ENCODE measurements at places on chromosomes 6 and 20. TPM values are rescaled to one million over a fixed set of nuclear protein-coding genes. Genes with fewer than 3 reads are reported as not detected.
A peak's percentile ranks its signal among the peaks of the same experiment; 100 is the strongest.

Gene TNFRSF21
- 2.8 TPM for total RNA-seq

Gene LBP
- not detected for total RNA-seq

- no peak overlapping the region for H3K4me3 ChIP-seq
- no peak overlapping the region for H3K27ac ChIP-seq
- no peaks in the 10 kb centered on the region for H3K27me3 ChIP-seq
These were observed 656.8 kb upstream of the CHD6 start for GRCh38 chr20:42274986-42275385.

Gene DACT2
- 0.39 TPM for total RNA-seq

GRCh38 chr6:36682328-36683144 lies 4.0 kb downstream of the CDKN1A start:
- H3K27me3 ChIP-seq: peaks cover 8% of the 10 kb centered on the region
- H3K4me1 ChIP-seq: peaks cover 42% of the 10 kb centered on the region
- DNase-seq: peak; percentile 87
- peaks cover 51% of the 10 kb centered on the region for H3K36me3 ChIP-seq

GRCh38 chr6:128167552-128167951 lies 266.7 kb upstream of the THEMIS start:
- H3K4me3 ChIP-seq: no peak overlapping the region
- H3K4me1 ChIP-seq: peaks cover 3% of the 10 kb centered on the region
- DNase-seq: no peak
- no peak overlapping the region for H3K27ac ChIP-seq

Gene RNF144B
- 3.9 TPM for total RNA-seq

Gene PACRG
- not detected for total RNA-seq

- DNase-seq: no peak
- no peak overlapping the region for H3K4me3 ChIP-seq
- peaks cover 4% of the 10 kb centered on the region for H3K36me3 ChIP-seq
- no peaks in the 10 kb centered on the region for H3K4me1 ChIP-seq
- no peaks in the 10 kb centered on the region for H3K27me3 ChIP-seq
These were observed 84.6 kb downstream of the ANKS1A start for GRCh38 chr6:34973547-34974248.

DNA sequence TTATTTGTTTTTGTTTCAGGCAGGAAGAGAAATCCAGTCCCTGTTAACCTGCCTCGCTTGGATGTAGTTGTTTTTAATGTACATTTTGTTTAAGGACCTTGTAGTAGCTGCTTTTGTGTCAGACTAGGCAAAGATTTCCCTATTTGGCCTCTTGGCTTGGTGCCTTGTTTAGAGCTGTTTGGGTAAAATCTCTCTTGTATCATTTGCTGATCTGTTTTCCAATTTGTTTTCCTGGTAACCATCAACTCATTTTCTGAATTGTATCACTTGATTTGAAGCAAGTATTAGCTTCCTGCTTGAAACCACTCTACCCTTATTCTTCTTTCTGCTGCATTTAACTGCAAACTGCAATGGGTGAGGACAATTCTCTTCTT lies 160.7 kb downstream of the ZFAND3 start:
- no peak overlapping the region for H3K4me3 ChIP-seq
- DNase-seq: no peak
- H3K36me3 ChIP-seq: peaks cover 12% of the 10 kb centered on the region
- no peaks in the 10 kb centered on the region for H3K27me3 ChIP-seq
- H3K27ac ChIP-seq: no peak overlapping the region
- peaks cover 61% of the 10 kb centered on the region for H3K4me1 ChIP-seq

- peaks cover 12% of the 10 kb centered on the region for H3K27me3 ChIP-seq
- no peak overlapping the region for H3K27ac ChIP-seq
- DNase-seq: no peak
- no peaks in the 10 kb centered on the region for H3K36me3 ChIP-seq
- no peak overlapping the region for H3K4me3 ChIP-seq
- no peaks in the 10 kb centered on the region for H3K4me1 ChIP-seq
These were observed 50.8 kb downstream of the FAM50B start for GRCh38 chr6:3899970-3900439.

Gene PACSIN1
- total RNA-seq: 0.14 TPM

DNA sequence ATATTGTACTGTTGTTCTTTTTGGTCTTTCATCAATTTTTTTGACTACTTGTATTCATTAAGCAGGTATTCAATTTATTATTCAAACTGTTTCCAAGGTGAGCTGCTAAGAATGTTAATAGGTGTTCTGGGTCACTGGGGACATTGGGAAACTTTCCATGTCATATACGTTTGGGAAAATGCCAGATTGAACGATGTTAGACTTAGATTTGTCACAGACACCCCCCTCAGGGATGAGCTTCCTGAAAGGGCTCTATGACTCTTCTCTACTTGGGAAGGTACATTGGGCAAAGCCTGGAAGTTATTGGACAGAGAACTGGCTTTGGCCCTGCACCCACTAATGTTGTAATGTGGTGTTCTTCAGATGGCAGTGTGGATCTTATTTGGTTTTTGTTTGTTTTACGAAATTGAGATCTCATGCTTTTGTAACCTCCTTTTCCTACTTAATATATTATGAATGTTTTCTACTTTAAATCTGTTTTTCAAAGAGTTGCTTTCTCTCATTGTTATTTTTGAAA lies 42.1 kb downstream of the PLCB4 start:
- H3K36me3 ChIP-seq: no peaks in the 10 kb centered on the region
- no peak overlapping the region for H3K4me3 ChIP-seq
- H3K27me3 ChIP-seq: no peaks in the 10 kb centered on the region
- DNase-seq: no peak
- H3K27ac ChIP-seq: no peak overlapping the region

DNA sequence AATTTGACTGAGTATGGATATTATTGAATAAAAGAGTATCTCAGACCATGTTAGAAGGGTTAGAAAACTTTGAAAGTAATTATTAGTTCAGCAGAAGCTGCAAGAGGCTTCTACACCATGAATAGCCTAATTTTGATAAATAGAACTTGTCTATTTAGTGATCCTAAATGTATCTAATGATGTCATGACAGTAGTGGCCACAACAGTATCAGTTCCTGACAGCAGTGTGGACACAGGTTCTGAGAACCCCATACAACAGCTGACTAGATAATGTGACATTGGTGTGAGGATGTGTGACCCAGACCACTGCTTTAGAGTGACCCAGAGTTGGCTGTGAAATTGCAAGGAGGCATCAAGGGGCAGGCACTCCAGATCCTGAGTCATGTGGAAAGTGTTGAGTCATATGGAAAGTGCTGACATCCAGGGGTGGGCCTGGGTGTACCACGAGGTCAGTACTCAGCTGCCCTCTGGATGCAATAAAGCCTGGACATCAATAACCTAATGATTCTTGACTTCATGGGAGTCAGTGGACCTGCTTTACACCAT lies 754.7 kb downstream of the DHX35 start:
- H3K36me3 ChIP-seq: no peaks in the 10 kb centered on the region
- H3K27ac ChIP-seq: no peak overlapping the region
- DNase-seq: no peak
- no peaks in the 10 kb centered on the region for H3K4me1 ChIP-seq

DNA sequence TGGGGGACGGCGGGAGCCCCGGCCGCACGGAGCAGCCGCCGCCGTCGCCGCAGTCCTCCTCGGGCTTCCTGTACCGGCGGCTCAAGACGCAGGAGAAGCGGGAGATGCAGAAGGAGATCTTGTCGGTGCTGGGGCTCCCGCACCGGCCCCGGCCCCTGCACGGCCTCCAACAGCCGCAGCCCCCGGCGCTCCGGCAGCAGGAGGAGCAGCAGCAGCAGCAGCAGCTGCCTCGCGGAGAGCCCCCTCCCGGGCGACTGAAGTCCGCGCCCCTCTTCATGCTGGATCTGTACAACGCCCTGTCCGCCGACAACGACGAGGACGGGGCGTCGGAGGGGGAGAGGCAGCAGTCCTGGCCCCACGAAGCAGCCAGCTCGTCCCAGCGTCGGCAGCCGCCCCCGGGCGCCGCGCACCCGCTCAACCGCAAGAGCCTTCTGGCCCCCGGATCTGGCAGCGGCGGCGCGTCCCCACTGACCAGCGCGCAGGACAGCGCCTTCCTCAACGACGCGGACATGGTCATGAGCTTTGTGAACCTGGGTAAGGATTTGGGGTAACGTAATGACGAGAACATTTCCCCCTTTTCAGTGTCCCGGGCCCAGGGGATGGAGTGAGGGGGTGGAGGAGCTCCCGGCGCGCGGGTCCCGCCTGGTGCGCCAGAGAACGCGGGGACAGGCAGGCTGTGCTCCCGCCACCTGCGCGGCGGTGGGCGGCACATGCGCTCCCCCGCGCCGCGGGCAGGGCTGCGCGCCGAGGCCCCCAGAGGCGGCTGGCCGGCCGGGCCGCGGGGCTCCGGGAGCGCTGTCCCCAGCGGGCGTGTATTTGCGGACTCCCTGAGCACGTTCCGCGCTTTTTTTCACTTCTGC lies 1.4 kb downstream of the BMP6 start:
- peaks cover 18% of the 10 kb centered on the region for H3K4me1 ChIP-seq

- no peak overlapping the region for H3K27ac ChIP-seq
- H3K27me3 ChIP-seq: no peaks in the 10 kb centered on the region
- no peak for DNase-seq
- H3K36me3 ChIP-seq: peaks cover 6% of the 10 kb centered on the region
These were observed 80.8 kb upstream of the VSTM2L start for GRCh38 chr20:37822141-37822601.

DNA sequence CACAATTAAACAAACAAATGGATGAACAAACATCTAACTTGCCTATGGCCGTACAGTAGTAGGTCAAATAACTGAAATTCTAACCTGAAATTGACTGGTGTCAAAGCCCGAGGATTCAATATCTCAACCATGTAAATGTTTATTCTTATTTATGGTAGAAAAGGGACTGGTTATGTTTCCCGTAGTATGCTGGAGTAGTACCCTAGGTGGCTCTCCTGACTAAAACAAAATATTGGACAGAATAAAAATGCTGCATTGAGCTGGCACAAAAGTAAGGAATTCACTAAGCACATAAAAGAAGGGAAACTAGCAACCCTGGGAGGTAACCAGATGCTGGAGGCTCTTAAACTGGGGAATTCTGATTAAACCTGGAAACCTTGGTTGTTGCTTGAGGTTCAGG lies 117.1 kb upstream of the PREP start:
- peaks cover 18% of the 10 kb centered on the region for H3K27me3 ChIP-seq
- H3K4me1 ChIP-seq: peaks cover 4% of the 10 kb centered on the region
- no peak for DNase-seq
- H3K4me3 ChIP-seq: no peak overlapping the region

GRCh38 chr20:63495741-63496595 lies 2.9 kb downstream of the EEF1A2 start:
- peak overlapping the region; percentile 43 for H3K4me3 ChIP-seq
- DNase-seq: peak; percentile 88
- H3K36me3 ChIP-seq: no peaks in the 10 kb centered on the region

DNA sequence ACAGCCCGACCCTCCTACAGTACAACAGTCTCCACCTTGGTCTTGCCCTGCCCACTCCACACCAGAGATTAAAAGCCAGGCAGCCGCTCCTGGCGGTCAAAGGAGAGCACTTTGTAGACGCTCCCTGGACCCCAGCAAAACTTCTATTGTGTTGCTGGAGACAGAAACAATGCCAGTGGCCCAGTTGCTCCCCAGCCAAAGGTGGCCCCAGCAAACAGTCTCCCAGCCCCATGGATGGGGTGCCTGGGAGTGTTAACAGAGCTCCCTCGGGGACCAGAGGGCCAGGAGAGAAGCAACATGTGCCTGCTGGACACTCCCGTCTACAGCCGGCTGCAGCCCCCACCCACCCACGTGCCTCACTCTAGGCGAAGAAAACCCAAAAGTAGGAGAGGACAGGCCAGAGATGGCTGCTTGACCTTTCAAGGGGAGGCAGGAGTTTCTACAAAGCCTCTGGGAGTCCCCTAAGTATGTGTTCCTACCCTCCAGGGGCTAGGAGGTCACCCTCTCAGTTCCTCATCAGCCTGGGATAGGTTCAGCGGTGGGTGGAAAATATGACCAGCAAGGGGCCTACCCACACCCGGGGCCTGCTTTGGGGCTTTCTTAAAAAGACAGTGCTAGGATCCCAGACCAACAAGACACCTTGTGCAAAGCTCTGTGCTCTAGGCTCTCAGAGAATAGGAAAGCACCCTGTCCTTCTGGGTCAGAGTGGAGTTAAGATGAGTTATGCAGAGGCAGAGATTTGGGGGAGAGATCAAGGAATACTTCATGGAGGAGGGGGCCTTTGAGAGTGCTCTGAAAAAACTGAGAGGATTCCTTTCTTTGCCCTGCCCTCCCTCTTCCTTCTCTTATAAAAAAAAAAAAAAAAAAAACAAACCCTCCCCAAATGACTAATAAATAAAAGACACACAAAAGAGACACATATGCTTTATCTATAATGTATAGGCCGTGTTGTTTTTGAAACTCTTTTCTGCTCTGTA lies 19.0 kb upstream of the PREX1 start:
- peak; percentile 85 for DNase-seq
- H3K36me3 ChIP-seq: no peaks in the 10 kb centered on the region
- H3K27ac ChIP-seq: peak overlapping the region; percentile 89
- H3K4me3 ChIP-seq: no peak overlapping the region
- H3K27me3 ChIP-seq: no peaks in the 10 kb centered on the region

GRCh38 chr6:391559-392440 lies at the start of gene IRF4:
TSS of gene IRF4 (plus strand) at chr6:391752. CDS start at chr6:393153, 1,401 bp downstream.
- H3K4me1 ChIP-seq: peaks cover 48% of the 10 kb centered on the region
- peak; percentile 87 for DNase-seq
- peak within 1 kb of the TSS; percentile 94 for H3K4me3 ChIP-seq
- peak within 1 kb of the TSS; percentile 98 for H3K27ac ChIP-seq
- peaks cover 3% of the 10 kb centered on the region for H3K27me3 ChIP-seq

Gene LPA
- total RNA-seq: not detected

Gene AVP
- not detected for total RNA-seq

DNA sequence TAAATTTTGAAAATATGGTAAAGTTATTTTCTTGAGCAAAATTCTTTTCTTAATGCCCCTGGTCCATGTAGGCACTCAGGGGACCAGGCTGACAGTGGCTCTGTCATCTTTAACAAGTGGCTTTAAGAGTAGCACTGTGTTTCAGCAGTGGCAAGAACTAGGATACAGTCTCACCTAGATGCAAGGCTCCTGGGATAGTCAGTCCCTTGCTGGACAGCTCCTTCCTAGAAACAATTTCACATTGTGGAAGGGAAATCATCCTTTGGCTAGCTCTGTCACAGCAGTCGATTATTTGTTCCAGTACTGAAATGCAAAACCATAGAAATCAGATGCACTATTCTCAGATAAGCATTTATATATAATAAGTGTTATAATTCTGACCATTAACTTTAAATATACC lies 175.4 kb upstream of the KCNQ5 start:
- H3K4me3 ChIP-seq: no peak overlapping the region
- DNase-seq: no peak
- H3K27me3 ChIP-seq: peaks cover 7% of the 10 kb centered on the region
- no peak overlapping the region for H3K27ac ChIP-seq
- no peaks in the 10 kb centered on the region for H3K36me3 ChIP-seq

GRCh38 chr6:45423111-45423823 lies 45.5 kb upstream of the SUPT3H start:
- H3K4me3 ChIP-seq: peak overlapping the region; percentile 90
- peak overlapping the region; percentile 93 for H3K27ac ChIP-seq
- peak; percentile 62 for DNase-seq
